Upper lobe of right lung (tissue), 1 donor: ENCODE measurements at places on chromosomes 5 and 9.

DNA sequence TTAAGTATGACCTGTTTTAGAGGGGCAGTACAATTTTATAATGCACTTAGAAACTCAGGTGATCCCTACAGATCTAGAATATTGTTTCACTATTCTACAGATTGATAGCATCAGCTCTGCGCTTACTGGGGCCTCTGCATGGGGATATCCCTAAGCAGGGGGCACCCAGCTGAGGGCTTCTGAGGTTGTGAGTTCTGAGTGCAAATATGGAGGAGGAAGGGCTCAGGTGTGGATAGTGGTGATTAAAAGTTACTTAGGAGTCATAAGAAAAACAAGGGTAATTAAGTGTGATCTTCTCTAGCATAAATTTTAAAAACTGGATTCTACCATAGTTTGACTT lies 274.4 kb downstream of the EFNA5 start:
- no peak for DNase-seq

GRCh38 chr9:128226412-128226801 lies 23.2 kb downstream of the DNM1 start:
- DNase-seq = no peak

DNA sequence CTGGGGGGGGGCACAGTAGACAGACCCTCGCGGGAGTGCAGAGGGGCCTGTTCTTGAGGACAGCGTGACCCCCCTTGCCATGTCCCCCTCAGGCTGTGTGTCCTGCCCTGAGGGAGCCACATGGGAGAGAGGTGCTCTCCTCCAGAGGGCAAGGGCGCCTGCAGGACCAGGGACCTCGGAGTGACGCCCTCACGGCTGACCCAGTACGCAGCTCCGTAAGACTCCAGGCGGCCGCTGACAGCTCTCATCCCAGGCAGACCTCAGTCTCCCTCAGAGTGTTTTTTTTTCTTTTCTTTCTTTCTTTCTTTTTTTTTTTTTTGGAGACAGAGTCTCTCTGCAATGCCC lies 27.3 kb downstream of the EXD3 start:
- DNase-seq = no peak

DNA sequence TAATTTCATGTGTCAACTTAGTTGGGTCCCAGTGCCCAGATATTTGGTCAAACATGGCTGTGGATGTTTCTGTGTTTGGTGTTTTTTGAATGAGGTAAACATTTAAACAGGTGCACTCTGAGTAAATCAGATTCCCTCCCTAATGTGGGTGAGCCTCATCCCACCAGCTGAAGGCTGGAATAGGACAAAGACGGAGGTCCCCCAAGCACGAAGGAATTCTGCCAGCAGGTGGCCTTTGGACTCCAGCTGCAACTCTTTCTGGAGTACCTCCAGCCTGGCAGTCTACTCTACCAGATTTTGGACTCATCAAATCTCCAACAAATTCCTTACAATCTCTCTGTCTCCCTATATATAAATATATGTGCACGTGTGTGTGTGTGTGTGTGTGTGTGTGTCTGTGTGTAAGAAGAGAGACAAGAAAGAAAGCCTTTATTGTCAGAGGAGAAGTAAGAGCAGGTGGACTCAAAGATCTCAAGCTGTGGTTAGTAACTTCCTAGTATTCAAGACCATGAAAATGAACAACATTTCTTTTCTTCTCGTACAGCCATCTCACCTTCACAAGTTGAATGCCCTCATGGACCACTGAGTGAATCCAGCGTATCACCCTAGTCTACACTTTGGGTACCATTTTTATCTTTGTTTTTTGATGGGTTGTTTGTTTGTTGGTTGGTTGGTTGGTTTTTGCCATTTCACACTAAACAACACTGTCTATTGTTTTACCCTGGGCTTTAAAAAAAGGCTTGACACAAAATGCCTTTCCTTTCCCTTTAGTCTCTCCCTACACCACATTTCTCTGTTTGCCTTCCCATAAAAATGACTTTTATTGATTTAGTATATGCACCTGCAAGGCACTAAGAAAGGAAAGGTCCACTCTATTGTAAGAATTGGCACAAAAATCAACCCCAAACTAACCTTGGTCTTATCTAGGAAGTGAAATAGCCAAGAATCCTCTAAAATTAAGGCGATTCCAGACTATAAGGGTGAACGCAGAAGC lies 118.7 kb downstream of the TENT4A start:
- DNase-seq = no peak

DNA sequence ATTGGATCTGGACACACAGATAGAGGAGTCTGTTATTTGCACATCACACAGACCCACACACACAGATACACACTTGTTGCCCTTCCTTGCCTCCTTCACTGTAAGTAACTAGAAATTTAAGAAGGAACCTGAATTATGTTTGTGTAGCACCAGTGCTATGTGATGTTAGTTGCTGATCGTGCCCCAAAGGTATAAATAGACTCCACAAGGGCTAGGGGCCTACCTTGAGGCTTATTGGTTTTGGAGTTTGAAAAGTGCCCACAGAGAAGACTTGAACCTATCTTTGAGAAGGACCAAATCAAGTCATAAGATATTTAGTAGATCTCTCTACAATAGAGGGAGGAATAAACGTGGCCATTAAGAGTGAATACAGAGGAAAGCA lies 8.8 kb upstream of the TGFBI start:
- DNase-seq = no peak

DNA sequence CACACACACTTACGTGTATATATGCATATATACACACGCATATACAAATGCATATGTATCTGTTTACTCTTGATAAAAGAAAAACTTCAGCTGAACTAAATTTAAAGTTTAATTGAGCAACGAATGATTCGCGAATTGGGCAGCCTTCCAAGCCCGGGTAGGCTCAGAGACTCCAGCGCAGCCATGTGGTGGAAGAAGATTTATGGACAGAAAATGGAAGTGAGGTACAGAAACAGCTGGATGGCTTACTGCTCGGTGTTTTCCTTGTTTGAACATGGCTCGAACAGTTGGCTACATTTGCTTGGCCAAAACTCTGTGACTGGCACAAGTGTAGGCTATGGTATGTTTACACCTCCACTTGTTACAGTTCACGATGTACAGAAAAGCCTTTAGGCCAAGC lies 239.3 kb upstream of the PRDM9 start:
- DNase-seq = no peak
